ENCODE measurements at places on chromosomes 4 and X. TPM values are rescaled to one million over a fixed set of nuclear protein-coding genes. Genes with fewer than 3 reads are reported as not detected.

SPANXB1 gene
- total RNA-seq, result not detected

SPACA5B gene
- total RNA-seq, result not detected

DNA sequence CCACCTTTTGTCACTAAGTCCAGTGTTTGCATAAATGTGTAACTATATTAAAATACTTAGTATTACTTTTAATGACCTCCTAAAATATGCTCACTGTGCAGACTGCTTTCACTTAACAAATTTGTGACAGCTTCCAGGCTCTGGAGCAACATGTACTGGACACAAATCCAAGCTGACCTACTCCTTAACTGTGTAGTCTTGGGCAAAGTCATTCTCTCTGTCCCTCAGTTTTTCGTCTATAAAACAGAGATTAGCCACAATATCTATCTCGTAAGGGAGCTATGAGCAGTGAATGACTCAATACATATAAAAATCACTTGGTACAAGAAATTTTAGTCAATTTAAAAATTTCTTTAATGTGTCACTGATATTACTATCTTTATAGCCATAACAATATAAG lies 20.4 kb upstream of the RAB40A start:
- DNase-seq, result no peak

ARL9 gene
- total RNA-seq, result 0.51 TPM

VCX3B gene
- total RNA-seq, result not detected

LDB2 gene
- total RNA-seq, result 91.5 TPM

- no peak for DNase-seq
Measured at GRCh38 chrX:130079824-130080406, 30.4 kb downstream of the ELF4 start.

DNA sequence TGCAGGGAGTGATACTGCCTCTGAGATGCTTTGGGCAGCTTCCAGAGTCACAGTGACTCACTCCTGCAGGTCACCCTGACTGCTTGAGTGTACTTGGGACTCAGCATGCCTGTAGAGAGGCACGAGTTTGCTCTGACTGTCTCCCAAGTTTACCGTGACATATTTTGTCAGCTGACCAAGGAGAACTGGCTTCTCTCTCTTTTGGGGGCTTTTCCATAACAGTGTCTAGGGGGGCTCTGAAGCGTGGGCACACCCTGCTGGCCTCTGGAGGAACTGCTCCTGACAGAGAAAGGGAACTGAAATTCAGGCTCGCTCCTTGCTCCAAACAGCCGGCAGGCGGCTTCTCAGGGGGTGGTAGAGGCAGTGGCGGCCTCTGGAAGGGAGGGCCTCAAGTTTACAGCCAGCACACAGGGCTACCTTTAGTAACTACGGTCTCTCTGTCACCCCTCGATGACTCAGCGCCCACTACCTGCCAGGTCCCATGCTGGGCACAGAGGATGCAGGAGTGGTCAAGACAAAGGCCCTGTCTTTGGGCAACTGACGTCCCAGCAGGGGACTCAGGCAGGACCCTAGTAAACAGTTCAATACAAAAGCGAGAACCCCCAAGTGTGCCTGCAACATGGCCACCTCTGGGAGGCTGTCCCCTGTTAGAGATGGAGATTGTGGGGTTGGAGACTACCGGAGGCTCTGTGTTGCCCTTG lies 17.8 kb downstream of the ZNF185 start:
- no peak for DNase-seq

BRS3 gene
- not detected for total RNA-seq

DNA sequence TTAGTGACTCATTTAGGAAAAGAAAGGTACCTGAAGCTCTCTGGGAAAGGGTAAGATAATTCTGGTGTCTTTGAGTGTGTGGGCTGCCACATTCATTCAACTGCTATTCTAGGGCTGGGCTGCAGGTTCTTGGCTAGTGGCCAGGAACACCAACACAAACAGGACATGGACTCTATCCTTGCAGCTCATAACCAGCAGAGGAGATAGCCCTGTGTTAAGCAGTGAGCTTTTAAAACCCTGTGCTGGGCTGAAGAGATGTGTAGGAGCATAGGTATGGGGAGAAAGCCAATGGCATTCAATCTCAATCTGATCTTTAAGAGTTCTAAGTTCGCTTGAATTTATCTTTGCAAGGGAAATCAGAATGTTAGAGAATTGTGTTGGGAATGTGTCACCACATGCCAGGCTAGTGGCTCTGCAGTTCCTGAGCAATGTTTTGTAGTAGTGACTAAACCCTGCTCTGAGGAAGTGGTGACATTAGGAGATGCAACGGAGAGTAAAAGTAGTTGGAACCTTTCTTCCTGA lies 39.2 kb downstream of the SGMS2 start:
- no peak for DNase-seq

DNA sequence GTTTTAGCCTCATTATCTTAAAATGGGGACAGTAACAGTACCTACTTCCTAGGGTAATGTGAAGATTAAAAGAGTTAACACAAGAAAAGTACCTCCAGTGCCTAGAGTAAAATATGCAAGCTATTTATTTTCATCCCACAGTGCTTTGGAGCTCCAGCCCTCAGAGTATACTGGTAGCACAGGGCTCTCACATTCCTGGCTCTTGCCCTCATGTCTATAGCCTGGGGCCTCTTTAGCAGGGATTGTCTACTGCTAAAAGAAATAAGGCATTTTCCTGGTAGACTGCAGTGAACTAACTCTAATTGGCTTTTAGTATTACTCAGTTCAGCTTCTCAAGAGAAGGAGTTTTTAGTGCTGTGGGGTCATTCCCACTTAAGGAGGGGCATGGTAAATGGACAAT lies 60.8 kb downstream of the RRAGB start:
- no peak for DNase-seq

- DNase-seq, result no peak
Measured at GRCh38 chr4:106507440-106507839, 138.9 kb upstream of the GIMD1 start.

DNA sequence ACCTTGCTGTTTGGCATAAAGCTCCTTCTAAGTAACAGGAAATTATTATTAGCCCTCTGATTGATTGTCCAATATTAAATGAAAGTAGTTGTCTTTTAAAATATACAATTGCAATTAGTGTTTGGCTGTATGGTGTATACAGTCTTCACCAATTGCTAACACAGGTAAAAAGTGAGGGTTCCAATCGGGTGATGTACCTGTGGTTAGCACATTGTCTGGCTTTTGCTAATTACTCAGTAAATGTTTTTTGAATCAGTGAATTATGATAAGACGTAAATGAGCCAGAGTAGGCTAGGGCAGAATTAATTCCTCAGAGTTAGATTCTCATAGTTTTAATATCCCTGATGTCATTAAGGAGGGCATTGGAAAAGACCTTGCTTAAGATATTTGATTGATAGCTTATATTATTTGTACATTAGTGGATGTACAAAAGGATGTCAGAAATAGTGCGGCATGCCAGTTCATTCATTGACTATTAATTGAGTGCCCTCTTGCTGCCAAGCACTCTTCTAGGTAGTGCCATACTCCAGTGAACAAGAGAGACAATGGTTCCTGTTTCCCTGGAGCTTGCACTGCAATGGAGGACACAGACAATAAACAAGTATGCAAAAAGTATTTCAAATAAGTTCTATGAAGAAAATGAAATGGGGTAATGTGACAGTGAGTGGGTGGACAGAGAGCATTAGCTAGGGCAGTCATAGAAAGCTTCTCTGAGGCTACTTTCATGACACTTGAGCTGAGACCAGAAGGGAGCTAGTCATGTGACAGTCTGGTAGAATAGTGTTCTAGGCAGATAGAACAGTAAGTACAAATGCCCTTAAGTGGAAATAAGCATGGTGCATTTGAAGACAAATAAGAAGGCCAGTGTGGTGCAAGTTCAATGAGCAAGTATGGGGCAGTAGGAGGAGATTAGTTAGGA lies 205.9 kb upstream of the CASK start:
- DNase-seq, result no peak

DNA sequence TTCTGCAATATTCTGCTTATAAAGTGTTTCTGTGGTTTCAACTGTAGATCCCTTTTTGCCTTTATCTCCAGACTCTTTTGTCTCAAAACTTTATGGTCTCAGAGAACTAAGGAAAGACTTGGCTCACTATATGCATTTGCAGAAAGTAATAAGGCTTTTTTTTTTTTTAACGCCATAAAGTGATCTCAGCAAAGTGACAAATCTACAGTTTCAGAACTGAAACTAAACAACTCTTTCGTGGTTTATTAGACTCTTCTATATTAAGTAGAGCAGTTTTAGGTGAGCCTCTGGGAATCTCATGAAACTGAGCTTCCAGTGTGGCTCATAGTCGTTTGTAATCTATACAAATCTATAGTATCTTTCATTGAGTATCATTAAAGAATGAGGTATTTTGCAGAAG lies 15.3 kb downstream of the ATP7A start:
- no peak for DNase-seq

GRCh38 chrX:38371641-38372040 lies 19.2 kb downstream of the OTC start:
- DNase-seq, result no peak

DNA sequence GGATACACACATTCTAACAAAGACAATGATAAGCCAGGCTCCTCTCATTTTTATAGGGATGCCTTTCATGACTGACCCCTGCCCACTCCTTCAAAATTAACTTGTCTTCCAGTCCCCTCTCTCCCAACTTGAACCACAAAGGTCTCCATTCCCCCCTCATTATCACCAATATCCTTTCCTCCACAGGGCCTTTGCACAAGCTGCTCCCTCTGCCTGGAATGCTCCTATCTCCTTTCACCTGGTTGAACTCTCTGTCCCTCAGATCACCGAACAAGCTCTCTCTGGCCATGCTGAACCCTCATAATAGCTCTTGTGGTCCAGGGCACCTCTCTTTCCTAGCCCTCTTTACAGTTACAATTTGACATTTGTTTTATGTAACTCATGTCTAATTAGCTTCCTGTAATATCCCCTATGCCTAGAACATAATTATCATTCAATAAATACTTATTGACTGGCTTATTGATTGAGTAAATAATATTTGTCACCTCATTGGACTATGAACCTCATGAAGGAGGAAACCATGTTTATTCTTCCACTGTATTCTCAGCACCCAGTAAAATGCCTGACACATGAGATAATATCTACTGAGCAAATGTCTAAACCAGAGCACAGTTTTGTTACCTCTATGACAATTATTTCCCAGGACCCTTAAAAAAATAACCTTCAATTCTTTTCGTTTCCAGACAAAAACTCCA lies 266.3 kb upstream of the RASGEF1B start:
- DNase-seq, result no peak

SPARCL1 gene
- 1,343 TPM for total RNA-seq

PROM1 gene
- 8.0 TPM for total RNA-seq

DNA sequence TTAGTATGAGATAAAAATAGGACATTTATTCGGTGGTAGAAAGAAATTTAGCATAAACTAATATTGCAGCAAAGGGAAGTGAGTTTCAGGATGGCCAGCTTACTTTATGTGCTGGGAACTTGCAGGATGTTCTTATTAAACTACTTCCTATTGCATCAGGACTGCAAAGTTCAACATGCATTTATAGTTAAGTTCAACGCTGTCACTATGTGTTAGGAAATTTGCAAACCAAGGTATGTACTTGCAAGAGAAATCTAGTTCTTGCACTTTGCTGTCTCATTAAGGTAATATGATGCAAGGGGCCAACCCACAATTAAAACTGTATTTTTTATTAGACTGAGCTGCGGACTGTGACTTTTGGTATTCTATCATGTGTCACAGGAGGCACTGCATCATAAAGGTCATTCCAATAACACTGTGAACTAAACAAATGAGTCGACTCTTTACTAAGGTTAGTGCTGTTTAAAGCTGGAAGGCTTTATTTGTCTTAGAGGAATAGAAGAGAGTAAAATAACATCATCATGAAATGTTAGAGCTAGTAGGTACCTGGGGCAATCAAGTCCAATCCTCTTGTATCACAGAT lies 1525.7 kb upstream of the TENM3 start:
- DNase-seq, result no peak

DNA sequence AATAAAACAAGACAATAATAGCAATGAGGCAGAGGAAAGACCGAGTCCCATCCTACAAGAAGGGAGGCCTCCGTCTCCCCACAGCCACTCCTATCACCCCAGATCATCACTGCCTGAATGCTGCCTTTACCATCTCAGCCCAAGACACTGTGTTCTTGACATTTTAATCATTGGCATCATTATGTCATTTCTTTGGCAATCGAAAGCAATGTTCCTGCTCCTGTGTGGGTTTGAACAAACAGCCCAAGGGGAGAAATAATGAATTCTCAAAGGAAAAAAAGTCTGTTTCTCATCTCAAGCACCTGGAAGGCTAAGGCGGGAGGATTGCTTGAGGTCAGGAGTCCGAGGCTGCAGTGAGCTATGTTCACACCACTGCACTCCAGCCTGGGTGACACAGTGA lies 73.0 kb upstream of the ACSL1 start:
- no peak for DNase-seq

FAT4 gene
- total RNA-seq, result 40.5 TPM
